Calu3 (cell line): ENCODE measurements at places on chromosomes 2 and 18. TPM values are rescaled to one million over a fixed set of nuclear protein-coding genes. Genes with fewer than 3 reads are reported as not detected.
A peak's percentile ranks its signal among the peaks of the same experiment; 100 is the strongest.

The EN1 gene
- total RNA-seq, result 2.3 TPM in 2 replicates

The OXER1 gene
- 0.27 and 0.59 TPM in 2 replicates for total RNA-seq

The B3GNT2 gene
- 23.8 and 27.0 TPM in 2 replicates for total RNA-seq

The HSPE1 gene
- total RNA-seq, result 380 and 454 TPM in 2 replicates

The PRSS56 gene
- total RNA-seq, result not detected in 2 replicates

The SEMA4F gene
- total RNA-seq, result 9.5 and 10.1 TPM in 2 replicates

The DNAH7 gene
- 1.7 and 2.5 TPM in 2 replicates for total RNA-seq

The FHL2 gene
- 51.9 and 67.4 TPM in 2 replicates for total RNA-seq

The CYBRD1 gene
- total RNA-seq, result 2.3 and 2.6 TPM in 2 replicates

The ALK gene
- not detected in 2 replicates for total RNA-seq

The HK2 gene
- total RNA-seq, result 56.5 and 79.4 TPM in 2 replicates

The PARD3B gene
- 10.1 and 12.1 TPM in 2 replicates for total RNA-seq

The DNMT3A gene
- 32.8 and 35.7 TPM in 2 replicates for total RNA-seq

The PCGF1 gene
- 25.9 TPM in 2 replicates for total RNA-seq

- DNase-seq, result no peak
Measured at GRCh38 chr2:212913640-212914306, 237.6 kb downstream of the IKZF2 start.

GRCh38 chr2:133303150-133303549 lies 265.1 kb downstream of the NCKAP5 start:
- no peak for DNase-seq

DNA sequence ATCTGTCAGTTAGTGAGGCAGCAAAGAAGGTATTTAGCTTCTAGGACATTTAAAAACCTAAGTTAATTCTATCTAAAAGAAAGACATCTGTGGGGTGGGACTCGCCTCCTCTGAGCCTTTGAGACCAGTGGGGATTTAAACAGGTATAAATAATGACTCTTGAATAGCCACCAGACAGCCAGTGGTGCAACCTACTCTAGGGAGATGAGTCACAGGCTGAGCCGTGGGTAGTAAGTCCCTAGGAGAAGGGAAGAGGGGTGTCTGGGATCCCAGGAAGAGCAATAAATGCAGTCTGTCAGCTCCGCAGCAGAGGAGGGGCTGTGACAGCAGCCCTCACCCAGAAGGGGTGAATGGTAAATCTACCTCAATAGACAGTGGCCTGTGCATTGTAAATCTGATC lies 43.1 kb upstream of the GALNT3 start:
- DNase-seq, result no peak

DNA sequence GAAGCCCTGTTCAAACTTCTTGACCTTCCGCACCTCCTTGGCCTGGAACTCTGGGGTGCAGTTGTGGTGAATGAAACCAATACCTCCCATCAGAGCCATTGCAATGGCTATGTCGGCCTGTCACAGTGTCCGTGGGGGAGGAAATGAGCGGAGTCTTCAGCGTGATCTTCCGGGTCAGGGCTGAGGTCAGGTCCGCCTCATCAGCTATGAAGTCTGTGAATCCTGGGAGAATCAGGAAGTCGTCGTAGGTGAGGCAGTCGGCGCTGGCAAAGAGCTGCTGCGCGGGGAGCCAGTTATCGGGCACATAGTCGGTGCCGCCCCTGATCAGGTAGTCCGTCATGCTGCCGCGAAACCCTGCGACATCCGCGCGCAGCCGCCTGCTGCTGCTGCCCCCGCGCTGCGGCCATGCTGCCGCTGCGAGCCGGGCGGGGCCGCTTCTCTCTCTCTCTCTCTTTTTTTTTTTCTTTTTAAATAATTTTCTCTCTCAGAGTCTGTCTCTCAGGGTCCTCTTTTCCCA lies 154.1 kb upstream of the ZSWIM2 start:
- peak; percentile 70 for DNase-seq

DNA sequence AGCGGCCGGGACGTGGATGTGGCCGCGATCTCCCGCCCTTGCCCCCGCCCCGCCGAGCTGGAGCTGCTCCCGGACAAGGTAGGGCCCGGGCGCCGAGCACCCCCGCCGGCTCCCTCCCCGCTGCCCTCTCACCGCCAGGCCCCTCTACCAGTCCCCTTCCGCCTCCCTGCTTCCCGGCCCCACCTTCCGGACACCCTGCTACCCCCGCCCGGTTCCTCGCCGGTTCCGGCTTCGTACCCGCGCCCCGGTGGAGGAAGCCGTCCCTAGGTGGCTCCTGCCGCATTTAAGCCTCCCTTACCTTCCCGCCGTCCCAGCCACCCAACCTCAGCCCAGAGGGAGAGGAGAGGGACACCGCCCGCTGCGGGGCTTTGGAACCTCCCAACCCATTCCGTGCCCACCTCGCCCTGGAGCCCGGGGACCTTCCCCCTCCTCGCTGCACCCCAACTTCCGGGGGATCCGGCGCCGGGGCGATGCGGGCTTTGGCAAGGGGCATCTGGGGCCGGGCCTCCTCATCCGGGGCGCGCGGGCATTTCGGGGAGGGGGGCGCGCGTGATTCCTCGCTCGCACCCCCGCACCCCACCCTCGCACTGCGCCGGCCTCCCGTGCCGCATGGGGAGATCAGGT lies 475 bp downstream of the B3GNT2 start:
- peak; percentile 59 for DNase-seq

- DNase-seq, result no peak
Measured at GRCh38 chr2:216302981-216303676, 69.2 kb downstream of the MARCHF4 start.

DNA sequence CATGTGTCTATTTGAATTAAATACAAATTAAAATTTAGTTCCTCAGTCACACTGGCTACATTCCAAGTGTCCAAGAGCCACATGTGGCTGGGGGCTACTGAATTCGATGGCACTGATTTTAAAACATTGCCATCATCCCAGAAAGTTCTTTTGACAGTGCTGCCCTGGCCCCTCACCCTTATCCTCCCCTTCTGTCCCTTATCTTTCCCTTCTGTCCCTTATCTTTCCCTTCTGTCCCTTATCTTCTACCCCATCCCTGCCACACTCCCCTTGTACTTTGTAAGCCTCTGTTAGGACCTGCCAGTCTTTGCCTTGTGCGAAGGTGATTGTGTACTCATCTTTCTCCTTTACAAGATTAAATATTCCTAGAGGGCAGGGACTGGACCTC lies 85.2 kb downstream of the DNMT3A start:
- DNase-seq, result no peak

DNA sequence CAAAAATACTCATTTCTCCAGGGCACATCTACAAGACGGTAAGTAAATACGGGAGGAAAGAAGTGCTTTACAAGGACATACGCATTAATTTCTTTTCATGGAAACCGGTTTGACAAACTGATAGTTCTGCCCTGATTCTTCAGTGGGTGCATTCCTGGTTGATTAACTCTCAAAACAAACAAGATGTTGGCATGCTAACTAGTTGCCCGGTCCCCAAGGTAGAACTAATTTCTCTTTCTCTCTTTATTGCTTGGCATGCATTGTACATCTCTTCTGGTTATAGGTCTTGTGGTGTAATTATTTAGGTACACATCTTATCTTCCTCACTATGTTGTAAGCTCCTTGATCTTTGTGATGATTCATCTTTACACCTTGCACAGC lies 46.9 kb upstream of the SPATS2L start:
- peak; percentile 54 for DNase-seq

GRCh38 chr2:55837073-55837472 lies 86.5 kb downstream of the EFEMP1 start:
- no peak for DNase-seq

GRCh38 chr2:240412211-240412861 lies 23.1 kb upstream of the GPC1 start:
- DNase-seq, result no peak

DNA sequence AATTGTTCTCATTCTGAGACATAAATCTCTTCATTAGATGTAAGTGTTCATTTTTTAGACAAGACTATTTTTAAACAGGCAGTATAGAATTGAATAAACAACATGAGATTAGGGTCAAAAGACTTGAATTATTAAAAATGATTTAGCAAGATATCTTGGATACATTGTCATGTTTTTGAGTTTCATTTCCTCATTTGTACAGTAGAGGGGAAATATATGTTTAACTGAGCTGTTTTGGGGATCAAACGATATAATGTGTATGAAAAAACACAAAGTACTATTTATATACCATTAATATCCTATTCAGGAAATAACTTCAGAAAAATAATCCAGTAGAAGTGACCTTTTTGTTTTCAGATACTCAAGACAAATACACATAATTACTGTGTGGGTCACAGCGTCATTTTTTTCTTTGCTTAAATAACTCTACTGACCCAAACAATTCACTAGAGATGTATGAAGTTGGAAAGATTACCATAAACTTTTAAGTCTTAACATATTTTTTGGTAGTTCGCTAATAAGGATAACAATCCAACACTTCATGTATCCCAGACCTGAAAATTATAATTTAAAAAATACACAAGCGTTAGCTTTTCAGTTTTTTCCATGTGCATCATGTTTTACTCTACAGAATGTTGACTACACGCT lies 896 bp upstream of the ASXL3 start:
- DNase-seq, result no peak

DNA sequence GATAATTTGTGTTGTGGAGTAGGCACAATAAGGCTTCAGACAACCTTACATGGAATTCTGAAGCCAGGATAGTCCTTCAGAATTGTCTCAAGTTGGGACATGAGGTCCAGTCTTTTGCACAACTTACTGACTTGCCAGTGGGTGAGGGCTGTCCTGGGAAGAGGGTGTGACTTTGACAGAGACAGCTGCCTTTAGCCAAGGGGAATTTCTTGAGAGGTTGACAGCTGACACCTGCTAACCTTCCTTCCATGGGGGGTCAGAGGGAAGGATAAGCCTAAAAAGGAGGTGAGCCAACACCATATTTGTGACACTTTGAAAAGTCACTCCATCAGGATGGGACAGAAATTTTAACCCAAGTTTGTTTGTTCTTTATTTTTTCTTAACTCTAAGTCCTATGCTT lies 907.8 kb upstream of the CRIM1 start:
- DNase-seq, result no peak

- no peak for DNase-seq
Measured at GRCh38 chr2:190524928-190525327, 9.6 kb downstream of the NEMP2 start.

DNA sequence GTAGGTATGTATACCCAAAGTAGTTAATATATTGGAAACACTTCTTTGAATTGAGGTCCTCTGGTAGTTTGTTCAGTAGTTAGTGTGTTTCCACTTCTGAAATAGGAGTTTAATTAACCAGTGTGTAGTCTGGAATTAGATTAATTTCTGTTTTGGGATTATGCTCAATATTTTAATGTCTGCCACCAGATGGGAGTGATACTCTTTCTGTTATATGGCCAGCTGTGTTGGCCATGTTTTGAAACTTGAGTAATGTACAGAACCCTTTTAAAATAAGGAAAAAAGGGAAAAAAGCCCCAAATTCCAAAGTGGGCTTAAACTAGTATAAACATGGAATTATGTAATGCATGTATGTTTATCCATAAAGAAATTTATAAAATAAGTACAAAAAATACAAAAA lies 147.7 kb downstream of the CTNNA2 start:
- DNase-seq, result no peak

DNA sequence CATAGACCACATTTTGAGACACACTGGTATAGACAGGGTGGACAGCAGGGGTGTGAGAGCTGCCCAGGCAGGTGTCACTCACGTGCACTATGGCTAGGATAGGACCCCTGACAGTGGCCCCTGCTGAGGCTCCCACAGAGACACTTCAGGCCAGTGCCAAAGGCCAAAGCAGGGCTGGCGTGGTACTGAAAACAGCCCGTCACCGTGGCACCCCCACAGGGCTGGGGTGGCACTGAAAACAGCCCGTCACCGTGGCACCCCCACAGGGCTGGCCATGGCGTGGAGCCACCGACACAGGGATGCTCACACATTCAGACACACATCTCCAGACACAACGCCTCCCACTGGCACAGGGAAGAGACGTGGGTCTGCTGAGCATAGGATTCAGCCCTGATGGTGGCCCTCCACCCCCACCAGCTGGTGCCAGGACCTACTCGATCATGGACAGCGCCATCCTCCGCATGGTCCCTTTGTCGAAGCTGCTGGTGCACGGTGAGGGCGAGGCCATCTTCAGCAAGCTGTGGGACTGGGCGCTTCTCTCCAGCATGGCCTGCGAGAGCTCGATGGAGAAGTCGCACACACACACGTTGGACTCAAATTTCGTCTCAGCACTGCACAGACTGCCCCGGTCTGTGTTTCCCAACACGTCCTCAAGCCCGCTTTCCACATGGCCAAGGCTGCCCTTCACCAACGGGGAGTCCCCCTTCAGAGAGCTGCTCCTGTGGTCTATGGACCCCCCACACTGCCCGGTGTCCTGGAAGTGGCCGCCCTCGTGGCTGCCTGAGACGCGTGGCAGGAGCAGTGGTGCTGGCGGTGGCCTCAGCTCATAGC lies 34.1 kb downstream of the ANKMY1 start:
- no peak for DNase-seq

GRCh38 chr2:36294316-36294721 lies 61.3 kb upstream of the CRIM1 start:
- DNase-seq, result no peak

- DNase-seq, result no peak
Measured at GRCh38 chr2:143965493-143966164, 554.3 kb downstream of the ZEB2 start.

DNA sequence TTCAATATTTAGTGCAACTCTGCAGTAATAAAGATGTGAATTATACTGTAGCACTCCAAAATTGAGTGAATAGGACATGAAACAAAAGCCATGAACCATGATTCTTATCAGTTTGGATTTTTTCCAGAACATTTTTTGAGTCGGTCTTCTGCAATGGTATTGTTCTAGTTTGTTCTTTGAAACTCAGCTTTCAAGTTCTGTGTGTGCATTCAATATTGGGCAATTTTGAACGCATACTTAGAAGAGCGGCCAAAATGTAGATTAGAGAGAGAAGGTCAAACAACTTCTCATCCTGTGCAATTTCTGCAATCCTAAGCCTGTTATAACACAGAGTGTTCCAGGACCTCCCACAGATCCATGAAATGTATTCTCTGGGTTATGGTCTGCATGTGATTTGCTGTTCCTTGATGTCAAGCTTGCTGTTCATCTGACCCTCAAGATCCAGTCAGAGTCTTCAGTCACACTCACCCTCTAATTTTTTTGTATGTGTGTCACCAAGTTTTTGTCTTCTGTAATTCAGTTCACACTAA lies 48.3 kb downstream of the TSPYL6 start:
- no peak for DNase-seq

GRCh38 chr2:221724631-221725203 lies 152.6 kb upstream of the EPHA4 start:
- no peak for DNase-seq

DNA sequence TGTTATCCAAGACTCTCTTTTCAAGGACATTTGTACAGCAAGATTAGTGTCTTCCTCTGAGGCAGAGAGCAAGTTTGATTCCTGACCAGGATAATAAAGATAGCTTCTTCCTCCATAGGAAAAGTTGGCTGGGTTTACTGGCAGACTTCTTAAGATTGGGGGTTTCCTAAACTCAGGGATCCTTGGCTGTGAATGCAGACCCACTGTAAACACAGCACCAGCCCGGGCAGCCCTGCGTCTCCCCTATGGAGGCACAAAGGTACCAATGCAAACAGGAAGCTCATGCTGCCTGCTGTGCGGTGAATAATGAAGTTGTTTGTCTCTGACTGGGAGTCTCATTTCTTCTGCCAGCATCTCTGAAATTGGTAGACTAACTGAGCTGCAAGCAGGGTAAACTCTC lies 96.2 kb upstream of the ARHGAP28 start:
- DNase-seq, result no peak

GRCh38 chr2:226077031-226077430 lies 677.5 kb downstream of the NYAP2 start:
- no peak for DNase-seq

- no peak for DNase-seq
Measured at GRCh38 chr2:189783451-189783926, 650 bp downstream of the ORMDL1 start.

- no peak for DNase-seq
Measured at GRCh38 chr2:140376686-140377085, 1596.5 kb upstream of the NXPH2 start.

- peak; percentile 30 for DNase-seq
Measured at GRCh38 chr2:41963661-41964525, 83.9 kb upstream of the PKDCC start.
